Activated T-helper 1 cell treated with anti-CD3 and anti-CD28 coated beads, Interleukin-12 subunit alpha, Interleukin-12 subunit beta, Interleukin-2, Interleukin-4 antibody, amounts not matched to agents 30 ng/mL and 10 ng/mL and 1 ng/mL, durations not matched to agents 14 hours and 24 hours and 36 hours (primary cell): ENCODE measurements at places on chromosomes 1 and 21. TPM values are rescaled to one million over a fixed set of nuclear protein-coding genes. Genes with fewer than 3 reads are reported as not detected.

GRCh38 chr1:159749630-159750029, 31.1 kb upstream of the DUSP23 start:
- no peak for DNase-seq
- H3K4me1 ChIP-seq: no peaks in the 10 kb centered on the region
- no peaks in the 10 kb centered on the region for H3K36me3 ChIP-seq
- no peak overlapping the region for H3K27ac ChIP-seq

DNA sequence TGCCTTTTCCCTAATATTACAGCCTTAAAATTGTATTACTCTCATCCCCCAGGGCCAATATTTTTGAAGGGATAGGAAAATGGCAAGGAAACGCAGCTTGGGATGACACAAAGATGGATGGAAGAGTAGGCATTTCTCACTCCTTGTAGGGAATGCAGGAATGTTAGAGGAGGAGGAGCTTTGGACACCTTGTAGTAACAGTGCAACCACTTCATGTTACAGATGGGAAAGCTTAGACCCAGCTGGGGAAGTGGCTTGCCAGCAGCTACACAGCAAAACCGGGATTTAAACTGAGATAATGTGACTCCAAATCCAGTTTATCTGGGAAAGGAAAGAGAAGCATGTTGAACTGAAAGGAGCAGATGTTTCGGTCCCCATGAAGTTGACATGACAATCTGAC, 473.7 kb upstream of the DAB1 start:
- no peak for DNase-seq
- no peaks in the 10 kb centered on the region for H3K4me1 ChIP-seq
- no peaks in the 10 kb centered on the region for H3K27me3 ChIP-seq
- H3K27ac ChIP-seq: no peak overlapping the region

DNA sequence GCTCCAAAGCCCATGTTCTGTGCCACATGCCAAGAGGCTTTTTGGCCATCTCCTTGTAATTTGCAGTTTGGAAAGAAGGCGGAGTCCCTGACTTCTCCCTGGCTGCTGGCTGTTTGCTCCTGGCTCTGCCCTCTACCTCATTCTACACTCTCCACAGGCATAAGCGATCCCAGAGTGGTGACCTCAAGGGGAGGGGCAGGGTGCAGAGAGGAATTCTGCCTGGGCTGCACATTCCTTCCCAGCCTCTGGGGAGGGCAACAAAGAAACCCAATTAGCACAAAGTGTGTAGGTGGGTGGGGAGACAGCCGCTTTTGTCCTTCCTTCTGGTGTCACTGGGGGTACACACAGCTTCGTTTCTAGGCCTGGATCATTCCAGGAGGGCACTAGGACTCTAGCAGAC, 95.3 kb downstream of the HIVEP3 start:
- H3K27me3 ChIP-seq: peaks cover 6% of the 10 kb centered on the region
- no peak overlapping the region for H3K4me3 ChIP-seq
- H3K27ac ChIP-seq: no peak overlapping the region
- no peak for DNase-seq
- peaks cover 19% of the 10 kb centered on the region for H3K4me1 ChIP-seq

DNA sequence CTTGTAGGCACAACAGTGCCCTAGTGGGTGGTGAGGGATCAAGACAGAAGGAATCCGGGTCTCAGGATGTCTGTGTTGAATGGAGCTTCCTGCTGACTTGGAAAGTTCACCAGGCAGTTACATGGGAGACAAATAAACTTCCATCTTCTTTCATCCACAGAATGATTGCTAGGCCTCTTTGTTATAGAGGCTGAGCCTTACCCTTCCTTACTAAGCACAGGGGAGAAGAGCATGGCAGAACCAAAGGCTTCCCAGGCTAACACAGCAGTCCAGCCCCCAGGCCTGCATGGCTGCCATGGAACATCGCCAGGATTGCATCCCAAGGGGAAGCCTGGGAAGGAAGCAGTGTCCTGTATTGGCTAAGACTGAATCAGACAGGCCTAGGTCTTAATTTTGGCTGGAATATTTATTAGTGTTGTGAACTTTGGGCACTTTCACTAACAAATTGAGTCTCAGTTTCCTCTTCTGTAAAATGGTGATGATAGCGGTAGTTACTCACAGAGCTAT, 18.7 kb downstream of the HEYL start:
- no peak for DNase-seq
- H3K36me3 ChIP-seq: no peaks in the 10 kb centered on the region
- no peak overlapping the region for H3K4me3 ChIP-seq
- no peaks in the 10 kb centered on the region for H3K4me1 ChIP-seq
- H3K27ac ChIP-seq: no peak overlapping the region
- peaks cover 19% of the 10 kb centered on the region for H3K27me3 ChIP-seq

DNA sequence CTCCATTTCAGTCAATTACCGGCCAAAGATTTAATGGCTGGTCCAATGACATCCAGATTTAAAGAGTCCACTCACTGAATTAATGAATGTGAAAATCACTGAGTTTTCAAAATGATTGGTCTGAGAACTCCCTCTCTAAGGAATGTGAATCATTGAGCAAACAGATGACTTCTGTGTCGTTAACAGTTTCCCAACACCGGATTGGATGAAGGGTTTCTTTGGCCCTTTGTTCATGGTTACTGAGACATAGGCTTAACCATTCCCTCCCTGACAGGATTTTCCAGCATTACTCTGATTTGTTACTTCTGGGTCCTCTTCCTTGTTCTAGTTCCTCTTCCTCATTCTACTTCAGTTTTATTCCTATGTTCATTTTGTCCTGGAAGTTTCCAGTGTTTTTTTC, 1.5 kb upstream of the CLDN17 start:
- no peak overlapping the region for H3K27ac ChIP-seq
- H3K4me3 ChIP-seq: no peak overlapping the region
- no peaks in the 10 kb centered on the region for H3K4me1 ChIP-seq
- H3K36me3 ChIP-seq: no peaks in the 10 kb centered on the region

DNA sequence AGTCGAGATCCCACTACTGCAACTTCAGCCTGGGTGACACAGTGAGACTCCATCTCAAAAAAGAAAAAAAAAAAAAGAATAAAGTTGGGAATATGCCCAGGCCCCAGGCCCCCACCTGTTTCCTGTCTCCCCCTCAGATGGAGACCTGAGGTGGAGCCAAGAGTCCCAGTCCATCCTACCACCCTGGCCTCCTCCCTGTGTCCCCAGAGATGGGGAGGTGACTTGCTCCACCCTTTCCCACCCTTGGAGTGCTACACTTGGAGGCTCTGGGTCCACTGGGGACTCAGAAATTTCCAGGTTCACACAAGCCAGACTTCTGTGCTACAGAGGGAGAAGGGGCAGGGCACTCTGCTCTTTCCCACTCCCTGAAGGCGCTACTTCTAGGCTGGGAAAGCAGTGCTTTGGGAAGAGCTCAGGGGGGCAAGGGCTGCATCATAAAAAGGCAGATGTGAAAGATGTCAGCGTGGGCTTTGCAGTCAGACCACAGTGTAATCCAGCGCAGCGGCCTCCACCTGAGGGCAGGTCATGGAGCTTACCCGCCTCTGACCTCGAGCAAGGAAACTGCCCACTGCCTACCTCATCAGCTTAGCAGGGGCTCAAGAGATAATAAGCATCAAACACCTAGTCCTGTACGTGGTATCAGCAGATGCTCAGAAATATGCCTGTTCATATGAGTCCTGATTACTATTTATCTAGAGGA, 13.4 kb downstream of the TMEM63A start:
- H3K4me1 ChIP-seq: peaks cover 23% of the 10 kb centered on the region
- DNase-seq: no peak
- no peak overlapping the region for H3K27ac ChIP-seq
- H3K4me3 ChIP-seq: no peak overlapping the region

DNA sequence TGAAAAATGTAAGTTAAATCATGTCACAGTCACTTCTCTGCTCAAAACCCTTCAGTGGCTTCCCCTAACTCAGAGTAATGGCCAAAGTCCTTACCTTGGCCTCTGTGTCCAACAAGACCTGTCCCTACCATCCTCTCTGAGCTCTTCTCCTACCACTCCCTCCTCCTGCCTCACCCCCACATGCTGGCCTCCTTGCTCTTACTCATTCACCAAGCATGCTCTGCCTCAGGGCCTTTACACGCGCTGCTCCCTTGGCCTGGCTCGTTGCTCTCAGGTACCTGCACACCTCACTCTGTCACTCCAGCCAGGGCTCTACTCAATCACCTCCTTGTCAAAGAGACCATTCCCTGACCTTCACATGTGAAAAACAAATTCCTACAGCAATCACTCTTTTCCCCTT, 54.2 kb downstream of the SEC16B start:
- no peaks in the 10 kb centered on the region for H3K36me3 ChIP-seq
- no peak overlapping the region for H3K4me3 ChIP-seq
- no peak overlapping the region for H3K27ac ChIP-seq
- no peak for DNase-seq

DNA sequence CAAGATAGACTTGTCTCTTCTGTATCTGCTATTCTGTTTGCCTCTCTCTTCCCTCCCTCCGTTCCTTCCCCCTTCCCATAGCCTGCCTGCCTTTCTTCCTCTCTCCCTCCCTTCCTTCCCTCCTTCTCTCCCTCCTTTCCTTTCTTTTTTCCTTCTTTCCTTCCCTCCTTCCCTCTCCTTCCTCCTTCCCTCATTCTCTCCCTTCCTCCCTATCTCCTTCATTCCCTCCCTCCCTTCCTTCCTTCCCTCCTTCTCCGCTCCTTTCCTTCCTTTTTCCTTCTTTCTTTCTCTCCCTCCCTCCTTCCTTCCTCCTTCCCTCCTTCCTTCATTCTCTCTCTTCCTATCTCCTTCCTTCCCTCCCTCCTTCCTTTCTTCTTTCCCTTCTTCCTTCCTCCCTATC, 944 bp downstream of the AADACL4 start:
- DNase-seq: no peak
- H3K36me3 ChIP-seq: peaks cover 3% of the 10 kb centered on the region
- peaks cover 18% of the 10 kb centered on the region for H3K27me3 ChIP-seq
- no peak overlapping the region for H3K27ac ChIP-seq
- H3K4me1 ChIP-seq: no peaks in the 10 kb centered on the region
- H3K4me3 ChIP-seq: no peak overlapping the region

- H3K4me3 ChIP-seq: no peak overlapping the region
- DNase-seq: no peak
- no peaks in the 10 kb centered on the region for H3K4me1 ChIP-seq
- H3K27me3 ChIP-seq: peaks cover 26% of the 10 kb centered on the region
- no peaks in the 10 kb centered on the region for H3K36me3 ChIP-seq
Observed at GRCh38 chr1:113399062-113399583, 8.8 kb downstream of the MAGI3 start.

- no peak overlapping the region for H3K4me3 ChIP-seq
- peaks cover 39% of the 10 kb centered on the region for H3K36me3 ChIP-seq
- peaks cover 61% of the 10 kb centered on the region for H3K4me1 ChIP-seq
- peak; percentile 14 for DNase-seq
- no peaks in the 10 kb centered on the region for H3K27me3 ChIP-seq
Observed at GRCh38 chr1:84969489-84970250, 27.2 kb downstream of the MCOLN2 start.

GRCh38 chr1:37890378-37891014, 31.1 kb upstream of the MTF1 start:
- no peak for DNase-seq
- no peak overlapping the region for H3K4me3 ChIP-seq
- peaks cover 19% of the 10 kb centered on the region for H3K36me3 ChIP-seq
- H3K4me1 ChIP-seq: no peaks in the 10 kb centered on the region
- H3K27ac ChIP-seq: no peak overlapping the region

DNA sequence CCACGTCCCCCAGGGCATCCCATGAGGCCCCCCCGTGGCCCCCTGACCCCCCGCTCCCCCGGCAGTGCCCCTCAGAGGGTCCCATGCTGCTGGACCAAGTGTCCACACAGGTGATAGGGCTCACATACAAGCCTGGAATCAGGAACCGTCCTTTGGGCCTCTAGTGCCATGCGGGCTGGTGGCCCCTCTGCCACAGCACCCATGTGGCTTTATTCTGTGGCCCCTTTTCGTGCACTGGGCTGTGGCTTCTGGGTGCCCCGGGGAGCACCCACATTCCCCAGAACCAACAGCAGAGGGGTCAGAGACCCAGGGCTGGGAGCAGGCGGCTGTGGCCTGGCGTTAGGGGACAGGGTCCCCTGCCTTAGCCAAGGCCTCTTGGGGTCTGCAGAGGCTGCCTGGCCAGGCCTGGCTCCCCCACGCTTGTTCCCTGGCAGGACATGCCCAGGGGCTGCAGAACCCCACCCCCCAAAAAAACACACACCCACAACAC, 31.7 kb downstream of the SLC19A1 start:
- no peaks in the 10 kb centered on the region for H3K27me3 ChIP-seq
- peaks cover 1% of the 10 kb centered on the region for H3K36me3 ChIP-seq
- H3K4me3 ChIP-seq: no peak overlapping the region
- no peak for DNase-seq

DNA sequence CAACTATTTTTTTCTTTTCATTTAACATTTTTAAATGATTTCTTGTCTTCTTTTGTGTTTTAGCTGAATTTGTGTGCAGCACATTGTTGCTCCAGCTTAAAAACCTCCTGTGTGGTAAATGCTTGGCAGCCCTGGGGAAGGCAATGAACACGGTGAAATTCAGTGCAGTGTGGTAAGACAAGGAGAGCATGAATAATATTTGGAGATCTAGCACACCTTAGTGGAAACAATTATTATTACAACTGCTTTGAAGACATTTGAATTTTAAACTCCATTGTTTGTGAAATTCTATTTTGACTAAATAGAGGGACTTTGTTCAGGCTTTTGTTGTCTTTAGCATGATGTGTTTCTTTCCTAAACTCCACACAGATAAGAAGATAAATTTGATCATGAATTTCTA, 242.6 kb upstream of the CXADR start:
- DNase-seq: no peak
- no peak overlapping the region for H3K4me3 ChIP-seq
- H3K27ac ChIP-seq: no peak overlapping the region
- no peaks in the 10 kb centered on the region for H3K27me3 ChIP-seq
- no peaks in the 10 kb centered on the region for H3K4me1 ChIP-seq
- no peaks in the 10 kb centered on the region for H3K36me3 ChIP-seq

- no peak overlapping the region for H3K27ac ChIP-seq
- H3K4me3 ChIP-seq: no peak overlapping the region
- DNase-seq: no peak
- H3K4me1 ChIP-seq: no peaks in the 10 kb centered on the region
Observed at GRCh38 chr1:226590614-226591013, 42.0 kb downstream of the STUM start.

- no peaks in the 10 kb centered on the region for H3K36me3 ChIP-seq
- H3K4me1 ChIP-seq: no peaks in the 10 kb centered on the region
- no peak overlapping the region for H3K4me3 ChIP-seq
Observed at GRCh38 chr21:38714039-38714817, 91.5 kb upstream of the ETS2 start.

GRCh38 chr1:201460814-201461644, 8.0 kb downstream of the PHLDA3 start:
- H3K4me3 ChIP-seq: no peak overlapping the region
- H3K36me3 ChIP-seq: no peaks in the 10 kb centered on the region
- no peak overlapping the region for H3K27ac ChIP-seq
- H3K4me1 ChIP-seq: no peaks in the 10 kb centered on the region

Gene NTMT2
- not detected in 2 replicates for total RNA-seq

Gene PIK3R3
- 3.6 TPM in 2 replicates for total RNA-seq

Gene C1QB
- total RNA-seq: not detected in 2 replicates

Gene F5
- total RNA-seq: 58.0 and 58.2 TPM in 2 replicates

Gene TNFAIP8L2
- total RNA-seq: 38.0 and 38.5 TPM in 2 replicates

Gene TMEM51
- 0.21 TPM in 1 of 2 replicates, not detected in the other for total RNA-seq

Gene C1orf185
- not detected in 2 replicates for total RNA-seq

Gene LCE3E
- total RNA-seq: not detected in 2 replicates

Gene PIGV
- 18.5 and 22.6 TPM in 2 replicates for total RNA-seq

Gene AQP10
- total RNA-seq: not detected in 2 replicates
